ENCODE measurements at places on chromosomes 4 and X.

DNA sequence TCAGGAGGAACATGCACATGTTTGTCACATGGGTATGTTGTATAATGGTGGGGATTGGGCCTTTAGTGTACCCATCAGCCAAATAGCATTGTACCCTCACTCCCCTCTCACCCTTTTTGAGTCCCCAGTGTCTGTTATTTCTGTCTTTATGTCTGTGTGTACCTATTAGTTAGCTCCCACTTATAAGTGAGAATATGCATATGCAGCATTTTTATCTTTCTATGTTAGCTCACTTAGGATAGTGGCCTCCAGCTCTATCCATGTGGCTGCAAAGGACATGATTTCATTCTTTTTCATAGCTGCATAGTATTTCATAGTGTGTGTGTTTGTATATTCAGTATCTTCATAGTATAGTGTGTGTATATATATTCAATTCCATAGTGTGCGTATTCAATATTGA lies 64.6 kb downstream of the DCLK2 start:
- DNase-seq, result no peak
- no peak overlapping the region for H3K27ac ChIP-seq
- no peaks in the 10 kb centered on the region for H3K36me3 ChIP-seq
- H3K4me3 ChIP-seq, result no peak overlapping the region
- H3K4me1 ChIP-seq, result no peaks in the 10 kb centered on the region
- peaks cover 12% of the 10 kb centered on the region for H3K27me3 ChIP-seq

GRCh38 chr4:31662951-31663350 lies 942.8 kb downstream of the PCDH7 start:
- H3K27me3 ChIP-seq, result no peaks in the 10 kb centered on the region
- H3K36me3 ChIP-seq, result no peaks in the 10 kb centered on the region
- H3K4me1 ChIP-seq, result no peaks in the 10 kb centered on the region
- H3K27ac ChIP-seq, result no peak overlapping the region
- DNase-seq, result no peak
- H3K4me3 ChIP-seq, result no peak overlapping the region

- H3K27me3 ChIP-seq, result no peaks in the 10 kb centered on the region
- H3K36me3 ChIP-seq, result no peaks in the 10 kb centered on the region
- H3K4me1 ChIP-seq, result peaks cover 3% of the 10 kb centered on the region
- DNase-seq, result no peak
- H3K27ac ChIP-seq, result no peak overlapping the region
These were observed 68.3 kb downstream of the CRMP1 start for GRCh38 chr4:5824635-5825034.

DNA sequence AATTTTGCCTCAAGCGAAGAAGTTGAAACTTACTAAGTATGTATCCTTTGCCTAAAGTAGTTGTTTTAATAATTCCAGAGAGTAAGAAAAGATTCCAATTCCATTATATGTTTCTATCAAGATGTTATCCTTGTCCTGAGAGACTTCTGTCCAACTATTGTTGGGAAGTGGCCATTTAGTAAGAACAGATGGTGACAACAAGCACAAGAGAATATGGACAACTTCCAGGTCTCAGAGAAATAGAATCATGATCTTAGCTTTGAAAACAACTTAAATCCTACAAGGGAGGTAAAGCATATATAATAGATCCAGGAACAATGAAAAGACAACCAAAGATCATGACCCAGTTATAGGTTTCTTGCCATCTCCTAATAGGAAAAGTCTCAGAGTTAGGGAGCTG lies 486.6 kb upstream of the PCDH10 start:
- H3K4me1 ChIP-seq, result no peaks in the 10 kb centered on the region
- H3K27me3 ChIP-seq, result no peaks in the 10 kb centered on the region
- no peaks in the 10 kb centered on the region for H3K36me3 ChIP-seq
- no peak overlapping the region for H3K4me3 ChIP-seq

- H3K4me3 ChIP-seq, result no peak overlapping the region
- H3K4me1 ChIP-seq, result no peaks in the 10 kb centered on the region
- no peaks in the 10 kb centered on the region for H3K27me3 ChIP-seq
- DNase-seq, result no peak
- no peaks in the 10 kb centered on the region for H3K36me3 ChIP-seq
These were observed 142.3 kb downstream of the INPP4B start for GRCh38 chr4:142703694-142704309.

DNA sequence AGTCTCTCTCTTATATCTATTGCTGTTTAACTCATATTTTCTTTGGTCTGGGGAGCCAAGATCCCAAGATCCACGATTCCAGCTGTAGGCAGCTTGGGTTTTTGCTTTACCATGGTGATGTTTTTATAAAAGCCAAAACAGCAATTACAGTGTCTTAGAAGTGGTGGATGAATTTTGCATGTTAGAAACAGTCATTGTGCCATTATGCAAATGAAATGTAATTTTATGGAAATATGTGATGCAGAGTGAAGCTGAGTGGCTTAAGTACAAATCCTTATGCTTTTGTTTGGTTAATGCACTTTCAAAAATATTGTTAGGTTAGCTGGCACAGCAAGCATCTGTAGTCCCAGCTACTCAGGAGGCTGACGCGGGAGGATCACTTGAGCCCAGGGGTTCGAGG lies 32.8 kb upstream of the PTTG2 start:
- no peak overlapping the region for H3K27ac ChIP-seq
- no peak overlapping the region for H3K4me3 ChIP-seq
- H3K36me3 ChIP-seq, result peaks cover 15% of the 10 kb centered on the region
- H3K4me1 ChIP-seq, result peaks cover 33% of the 10 kb centered on the region

GRCh38 chr4:76854858-76855257 lies 43.1 kb downstream of the SOWAHB start:
- H3K4me3 ChIP-seq, result no peak overlapping the region
- H3K27ac ChIP-seq, result no peak overlapping the region
- H3K4me1 ChIP-seq, result no peaks in the 10 kb centered on the region
- peaks cover 43% of the 10 kb centered on the region for H3K27me3 ChIP-seq
- DNase-seq, result no peak
- peaks cover 2% of the 10 kb centered on the region for H3K36me3 ChIP-seq
